ENCODE measurements at places on chromosomes 6 and 20. TPM values are rescaled to one million over a fixed set of nuclear protein-coding genes. Genes with fewer than 3 reads are reported as not detected.

DNA sequence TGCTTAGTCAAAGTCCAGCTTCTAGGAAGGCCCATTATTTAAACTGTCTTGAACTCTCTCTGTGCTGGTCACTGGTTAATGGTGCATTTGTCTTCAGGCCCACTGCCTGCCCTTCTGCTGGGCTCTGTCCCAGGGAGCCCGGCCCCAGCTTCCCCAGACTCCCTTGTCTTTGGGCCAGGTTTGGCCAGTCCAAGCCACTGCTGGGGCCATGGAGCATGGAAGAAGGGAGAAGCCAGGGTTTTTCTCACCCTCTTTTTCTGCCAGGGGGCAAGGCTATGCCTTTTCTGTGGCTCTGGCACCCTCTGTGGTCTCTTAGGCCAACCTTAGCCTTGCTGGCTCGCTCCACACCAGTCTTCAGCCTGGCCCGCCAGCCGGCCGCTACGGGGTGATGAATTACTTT is 390.0 kb upstream of the SULF2 start:
- H3K36me3 ChIP-seq: no peaks in the 10 kb centered on the region
- no peaks in the 10 kb centered on the region for H3K27me3 ChIP-seq
- H3K4me1 ChIP-seq: no peaks in the 10 kb centered on the region

GRCh38 chr6:135458051-135458450 is 39.5 kb downstream of the AHI1 start:
- no peak overlapping the region for H3K27ac ChIP-seq
- H3K4me3 ChIP-seq: no peak overlapping the region
- no peaks in the 10 kb centered on the region for H3K36me3 ChIP-seq
- DNase-seq: no peak
- no peaks in the 10 kb centered on the region for H3K4me1 ChIP-seq
- no peaks in the 10 kb centered on the region for H3K27me3 ChIP-seq

- H3K4me3 ChIP-seq: no peak overlapping the region
- no peaks in the 10 kb centered on the region for H3K36me3 ChIP-seq
- no peak for DNase-seq
- no peaks in the 10 kb centered on the region for H3K27me3 ChIP-seq
- H3K4me1 ChIP-seq: no peaks in the 10 kb centered on the region
Measured at GRCh38 chr20:19077370-19078220, 134.8 kb upstream of the SLC24A3 start.

Gene ID1
- total RNA-seq: 245 TPM

GRCh38 chr20:62196286-62196685 is 13.5 kb downstream of the MTG2 start:
- no peak overlapping the region for H3K4me3 ChIP-seq
- H3K27ac ChIP-seq: no peak overlapping the region

DNA sequence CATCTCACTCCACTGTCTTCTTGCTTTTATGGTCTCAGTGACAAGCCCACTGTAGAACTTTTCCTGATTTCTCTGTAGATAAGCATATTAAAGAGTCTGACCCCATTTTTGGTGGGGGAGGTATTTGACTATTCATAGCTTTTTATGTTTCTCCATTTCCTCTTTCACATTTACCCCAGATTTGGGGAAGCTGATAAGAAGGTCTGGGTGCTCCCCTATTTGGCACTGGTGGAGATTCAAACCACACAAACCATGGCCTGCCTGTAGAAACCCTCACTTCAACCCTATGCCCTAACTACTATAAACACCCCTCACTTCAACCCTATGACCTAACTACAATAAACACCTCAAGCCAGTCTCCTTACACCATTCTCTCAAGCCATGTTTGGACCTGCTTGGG is 196.2 kb upstream of the SYNDIG1 start:
- H3K36me3 ChIP-seq: no peaks in the 10 kb centered on the region
- no peaks in the 10 kb centered on the region for H3K27me3 ChIP-seq
- H3K4me3 ChIP-seq: no peak overlapping the region
- no peak for DNase-seq
- no peaks in the 10 kb centered on the region for H3K4me1 ChIP-seq

- H3K27ac ChIP-seq: no peak overlapping the region
- H3K27me3 ChIP-seq: no peaks in the 10 kb centered on the region
- peaks cover 38% of the 10 kb centered on the region for H3K4me1 ChIP-seq
- H3K36me3 ChIP-seq: no peaks in the 10 kb centered on the region
Measured at GRCh38 chr6:148891405-148891783, 144.6 kb downstream of the UST start.

Gene GNMT
- 630 TPM for total RNA-seq

DNA sequence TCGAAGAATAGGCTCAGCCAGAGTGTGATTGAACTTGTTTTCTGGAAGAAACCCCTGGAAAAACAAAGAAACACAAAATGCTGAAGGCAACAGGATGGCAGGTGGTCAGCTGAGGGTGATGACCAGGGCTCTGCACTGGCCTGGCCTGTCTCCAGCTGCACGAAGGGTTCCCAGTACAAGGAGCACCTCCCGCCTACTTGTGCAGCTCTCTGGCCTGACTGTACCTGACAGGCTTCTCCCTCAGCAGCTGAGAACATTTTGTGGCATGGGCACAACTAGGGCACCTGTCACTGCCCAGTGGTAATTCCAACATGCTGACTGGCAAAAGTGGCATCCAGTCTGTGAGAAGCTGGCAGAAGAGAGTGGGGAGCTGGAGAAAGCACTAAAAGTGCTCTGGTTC is 38.8 kb upstream of the EMILIN3 start:
- peaks cover 38% of the 10 kb centered on the region for H3K36me3 ChIP-seq
- no peaks in the 10 kb centered on the region for H3K4me1 ChIP-seq
- no peak overlapping the region for H3K27ac ChIP-seq

DNA sequence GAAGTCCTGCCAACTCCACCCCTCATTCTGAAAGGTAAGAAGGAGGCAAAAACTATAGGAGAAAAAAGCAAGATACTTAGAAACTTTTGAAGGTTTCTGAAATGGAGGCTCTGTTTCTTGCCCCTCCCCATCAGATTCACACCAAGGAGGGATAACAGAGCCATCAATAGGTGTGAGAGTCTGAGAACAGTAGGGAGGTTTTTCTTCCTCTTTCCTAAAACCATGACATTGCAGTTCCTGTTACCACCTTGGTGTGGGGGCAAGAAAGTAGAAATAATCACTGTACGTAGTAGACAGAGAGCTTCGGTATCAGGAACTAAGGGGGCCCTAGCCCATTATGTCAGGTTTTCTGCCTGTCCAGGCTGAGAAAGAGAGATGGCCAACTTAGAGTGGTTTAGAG is 333.3 kb upstream of the SYNCRIP start:
- no peaks in the 10 kb centered on the region for H3K27me3 ChIP-seq
- H3K36me3 ChIP-seq: no peaks in the 10 kb centered on the region
- no peak overlapping the region for H3K4me3 ChIP-seq

Gene RIN2
- 34.0 TPM for total RNA-seq
